ENCODE measurements at places on chromosomes 5 and 9. TPM values are rescaled to one million over a fixed set of nuclear protein-coding genes. Genes with fewer than 3 reads are reported as not detected.

DNA sequence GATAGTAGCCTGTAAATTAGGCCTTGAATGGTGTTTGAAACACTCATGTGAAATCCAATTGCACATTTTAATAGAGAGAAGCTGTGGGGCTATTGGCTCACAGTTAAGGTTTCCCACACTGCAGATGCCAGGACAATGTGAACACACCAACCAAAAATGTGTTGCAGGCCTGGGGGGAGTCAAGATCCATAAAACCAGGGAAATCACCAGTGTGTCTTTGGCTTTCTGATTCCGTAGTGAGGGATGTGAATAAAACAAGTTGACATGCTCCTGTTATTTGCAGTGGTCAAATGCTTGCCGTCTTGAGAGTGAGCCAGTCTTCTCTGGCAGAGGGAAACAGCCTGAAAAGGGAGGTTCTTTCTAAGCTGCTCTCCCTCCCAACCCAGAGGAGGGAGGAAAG lies 79.0 kb downstream of the ZNF462 start:
- DNase-seq: no peak

IFNK gene
- not detected for total RNA-seq

DNA sequence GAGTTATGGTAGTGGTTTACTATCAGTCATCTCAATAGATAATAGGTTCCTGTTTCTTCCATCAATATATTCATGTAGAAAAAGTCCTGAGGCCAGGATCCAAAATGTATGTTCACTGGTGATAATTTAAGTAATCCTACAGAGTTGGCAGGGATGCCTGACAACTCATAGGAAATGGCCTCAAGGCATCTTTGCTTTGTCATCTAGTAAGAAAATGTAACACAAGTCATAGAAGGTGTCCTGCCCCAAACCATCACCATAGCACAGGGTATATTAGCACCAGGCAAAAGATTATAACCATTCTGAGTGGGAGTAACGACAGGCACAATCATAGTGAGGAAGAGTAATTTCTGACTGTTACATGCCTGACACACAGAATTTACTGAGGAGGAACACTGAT lies 257.0 kb downstream of the TMEM167A start:
- DNase-seq: no peak

SNCAIP gene
- not detected for total RNA-seq

SLC45A2 gene
- total RNA-seq: not detected

- no peak for DNase-seq
Observed at GRCh38 chr5:83149671-83150070, 72.3 kb downstream of the XRCC4 start.

- DNase-seq: no peak
Observed at GRCh38 chr5:110377361-110377760, 349.1 kb downstream of the TMEM232 start.

- DNase-seq: no peak
Observed at GRCh38 chr5:109701252-109701651, 11.5 kb downstream of the MAN2A1 start.

DNA sequence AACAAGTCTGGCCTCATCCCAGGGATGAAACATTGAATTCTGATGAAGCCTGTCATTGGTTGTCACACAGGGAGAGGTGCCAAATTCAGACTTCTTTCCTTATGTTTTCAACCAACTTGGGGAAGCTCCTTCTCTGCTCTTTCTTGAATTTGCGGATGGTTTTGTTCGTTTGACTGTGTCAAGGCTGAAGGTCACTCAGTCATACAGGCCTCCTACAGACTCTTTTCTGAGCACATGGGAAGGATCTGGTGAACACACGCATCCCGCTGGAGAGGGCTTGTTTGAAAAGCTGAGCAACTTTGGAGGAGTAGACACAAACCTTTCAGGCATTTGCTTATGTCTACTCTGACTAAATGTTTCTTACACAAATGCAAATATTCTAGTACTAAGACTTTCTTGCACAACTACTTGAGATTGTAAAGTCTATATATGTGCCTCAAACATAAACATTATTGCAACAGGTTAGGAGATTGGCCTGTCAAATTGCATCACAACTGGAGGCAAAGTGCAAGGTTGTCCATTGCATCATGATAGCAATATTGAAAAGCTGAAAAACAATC lies 151.5 kb upstream of the NR3C1 start:
- DNase-seq: no peak

DNA sequence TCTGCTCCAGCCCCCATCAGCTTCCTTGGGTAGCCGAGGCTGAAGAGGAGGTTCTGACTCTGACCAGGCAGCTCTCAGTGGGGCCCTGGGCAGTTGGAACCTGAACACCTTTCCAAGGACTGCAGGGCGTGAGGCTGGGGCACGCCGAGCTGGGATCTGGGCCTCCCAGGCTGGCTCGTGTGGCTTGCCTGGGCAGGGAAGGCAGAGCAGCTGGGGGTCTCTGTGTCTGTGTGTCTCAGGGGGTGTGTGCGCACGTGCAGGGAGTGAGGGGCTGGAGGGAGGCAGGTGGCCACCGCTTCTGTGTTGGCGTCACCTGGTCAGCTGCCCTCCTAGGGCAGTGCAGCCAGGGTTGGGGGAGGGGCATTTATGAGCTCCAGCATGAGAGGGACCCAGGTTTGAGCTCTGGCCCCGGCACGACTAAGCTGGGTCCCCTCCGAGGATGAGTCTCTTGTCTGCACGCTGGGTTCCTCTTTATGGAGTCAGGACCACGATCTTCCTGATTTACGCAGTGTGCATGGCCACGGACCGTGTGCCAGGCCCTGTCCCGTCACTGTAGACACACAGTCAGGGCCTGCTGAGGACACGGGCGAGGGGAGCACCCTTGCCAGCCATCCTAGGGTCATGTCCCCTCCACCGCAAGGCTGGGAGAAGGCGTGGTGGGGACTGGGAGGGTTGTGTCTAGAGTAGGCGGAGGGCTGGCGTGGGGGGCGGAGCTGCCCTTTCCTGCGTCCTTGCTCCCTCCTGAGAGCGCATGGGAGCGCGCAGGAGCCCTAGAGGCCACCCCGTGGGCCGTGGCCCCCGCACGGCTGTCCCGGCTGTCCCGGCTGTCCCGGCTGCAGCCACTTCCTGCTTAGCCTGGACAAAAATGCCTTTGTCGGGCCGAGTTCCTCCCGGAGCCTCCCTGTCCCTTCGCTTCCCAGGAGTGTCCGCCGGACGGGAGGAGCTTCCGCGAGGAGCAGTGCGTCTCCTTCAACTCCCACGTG lies 4.6 kb downstream of the ADAMTSL2 start:
- DNase-seq: no peak

DNA sequence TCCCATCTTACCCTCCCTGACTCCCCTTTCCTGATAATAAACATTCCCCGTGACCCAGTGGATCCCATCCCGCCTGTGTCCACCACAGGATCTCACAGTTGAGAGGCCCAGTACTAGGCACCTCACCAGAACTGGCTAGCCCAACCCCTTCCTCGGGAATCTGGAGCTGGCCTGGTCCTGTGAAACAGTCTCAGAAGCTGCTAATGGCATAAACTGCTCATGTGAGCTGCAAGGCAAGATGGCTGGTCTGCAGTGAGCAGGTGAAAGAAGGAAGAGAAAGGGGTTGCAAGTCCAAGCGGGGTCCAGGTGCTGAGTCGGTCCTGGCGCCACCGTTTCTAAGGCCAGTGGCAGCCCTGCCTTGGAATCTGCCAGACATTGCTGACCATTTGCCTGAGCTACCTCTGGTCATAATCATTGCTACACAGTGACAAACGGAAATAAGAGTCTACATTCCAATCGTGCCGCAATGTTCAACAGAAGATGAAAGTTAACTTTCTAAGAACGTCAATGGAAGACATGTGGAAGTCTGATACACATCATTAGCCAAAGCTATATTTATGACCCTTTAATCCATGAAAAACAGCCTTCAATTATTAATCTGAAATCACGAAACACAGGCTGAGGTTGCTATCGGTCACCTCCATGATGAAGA lies 33.7 kb downstream of the DNAH5 start:
- no peak for DNase-seq

FOXD4L3 gene
- not detected for total RNA-seq

DNA sequence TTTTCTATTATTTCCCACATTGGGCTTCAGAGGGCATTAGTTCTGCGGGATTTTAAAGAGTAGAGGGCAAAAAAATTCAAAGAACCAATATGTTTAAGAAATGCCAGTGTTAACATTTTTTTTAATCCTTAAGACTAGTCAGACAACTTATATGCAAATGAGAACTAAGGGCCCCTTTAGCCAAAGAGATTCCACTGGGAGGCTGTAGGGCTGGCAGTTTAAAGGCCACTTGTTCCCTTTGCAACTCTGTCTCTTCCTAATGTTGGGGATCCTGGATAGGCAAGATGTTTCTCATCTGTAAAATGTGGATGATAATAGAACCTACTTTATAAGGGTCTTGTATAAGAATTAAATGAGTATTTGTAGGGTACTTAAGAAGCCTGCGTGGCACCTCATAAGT lies 1395.9 kb downstream of the PTPRD start:
- DNase-seq: no peak

GRCh38 chr5:132392411-132392810 lies 22.9 kb downstream of the SLC22A5 start:
- DNase-seq: no peak

GPSM1 gene
- total RNA-seq: 11.0 TPM

TSTD2 gene
- 17.4 TPM for total RNA-seq

PSD2 gene
- not detected for total RNA-seq

ELOVL7 gene
- 0.32 TPM for total RNA-seq

GRCh38 chr5:116271446-116272025 lies 186.7 kb downstream of the COMMD10 start:
- DNase-seq: no peak

GRCh38 chr5:43701227-43701626 lies 98.2 kb downstream of the NNT start:
- DNase-seq: no peak

GRCh38 chr5:33641744-33642505 lies 201.2 kb downstream of the TARS1 start:
- no peak for DNase-seq

- no peak for DNase-seq
Observed at GRCh38 chr5:87195616-87196015, 72.1 kb upstream of the RASA1 start.

DNA sequence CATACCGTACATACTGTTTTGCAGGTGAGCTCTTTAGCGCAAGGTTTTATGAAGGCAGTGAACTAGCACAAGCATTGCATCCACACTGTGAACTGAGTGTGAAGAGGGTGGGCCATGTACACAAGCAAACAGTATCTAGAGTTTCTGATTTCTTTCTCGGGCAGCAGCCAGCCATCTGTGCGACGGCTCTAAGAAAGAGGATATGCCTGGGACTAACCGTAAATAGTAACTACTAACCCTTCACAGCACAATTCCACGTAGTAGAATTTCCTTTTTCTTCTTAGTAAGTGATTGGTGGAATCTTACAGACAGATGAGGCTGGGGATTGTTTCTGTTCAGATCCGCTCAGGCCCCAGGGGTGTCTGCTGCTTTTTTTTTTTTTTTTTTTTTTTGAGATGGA lies 89.0 kb downstream of the DRD1 start:
- DNase-seq: no peak

DNA sequence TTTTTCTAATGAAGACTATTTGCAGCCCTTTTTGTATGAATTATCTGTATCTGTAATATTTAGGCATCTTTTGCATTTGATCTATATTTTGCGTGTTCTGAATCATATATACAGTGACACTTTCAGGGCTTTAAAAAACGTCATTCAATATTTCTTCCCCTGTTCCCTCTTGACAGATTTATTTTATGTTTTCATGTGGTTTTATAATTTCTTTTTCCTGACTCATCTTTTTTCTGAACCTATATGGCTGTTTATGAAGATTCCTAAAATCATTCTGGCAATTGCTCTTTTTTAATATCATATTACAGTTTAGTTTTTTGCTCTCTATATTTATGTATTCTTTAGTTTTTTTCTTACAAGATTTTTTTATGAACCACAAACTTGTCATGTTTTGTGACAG lies 67.6 kb downstream of the SMARCA2 start:
- no peak for DNase-seq

GRCh38 chr5:173564106-173564505 lies 52.3 kb downstream of the BOD1 start:
- DNase-seq: no peak

GRCh38 chr5:149409268-149409948 lies 30.3 kb upstream of the IL17B start:
- DNase-seq: no peak

DNA sequence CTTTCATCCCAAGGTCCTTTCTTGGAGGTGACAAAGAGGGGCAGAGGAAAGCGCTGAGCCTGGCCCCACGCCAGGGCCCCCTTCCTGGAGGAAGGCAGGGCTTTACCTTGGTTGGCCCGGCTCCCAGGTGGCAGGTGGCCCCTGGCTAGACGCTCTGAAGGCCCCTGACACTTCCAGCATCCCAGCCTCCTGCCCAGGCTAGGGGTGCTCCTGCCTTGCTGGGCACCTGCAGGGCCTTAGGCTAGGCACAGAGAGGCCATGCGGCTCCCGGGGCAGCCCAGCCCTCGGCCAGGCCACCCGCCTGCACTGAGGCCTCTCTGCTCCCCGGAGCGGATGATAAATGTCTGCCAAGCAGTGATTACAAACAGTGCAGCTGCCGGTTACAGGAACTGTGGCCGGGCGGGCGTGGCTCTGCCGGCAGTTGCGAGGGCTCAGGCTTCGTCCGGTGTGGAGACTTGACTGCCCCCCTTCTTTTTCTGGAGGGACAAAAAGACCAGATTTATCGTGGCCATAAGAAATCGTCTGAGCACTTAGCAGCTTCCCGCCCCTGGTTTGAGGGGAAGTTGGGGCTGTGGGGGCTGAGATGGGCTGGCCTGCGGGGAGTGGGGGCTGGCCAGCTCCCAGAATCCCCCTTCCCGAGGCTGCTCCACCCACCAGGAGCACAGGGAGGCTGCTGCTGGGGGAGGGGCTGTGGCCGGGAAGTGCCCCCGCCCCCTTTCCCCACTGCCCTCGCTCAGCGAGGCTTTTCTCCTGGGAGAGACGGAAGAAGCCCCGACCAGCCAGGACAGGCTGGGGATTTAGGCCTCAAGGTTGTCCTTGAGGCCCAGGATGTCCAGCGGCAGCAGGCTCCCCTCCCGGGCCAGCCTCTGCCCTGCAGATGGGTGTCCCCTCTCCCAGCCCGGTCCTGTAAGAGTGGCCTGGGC lies 31.6 kb upstream of the UBAC1 start:
- DNase-seq: peak; percentile 35

DNA sequence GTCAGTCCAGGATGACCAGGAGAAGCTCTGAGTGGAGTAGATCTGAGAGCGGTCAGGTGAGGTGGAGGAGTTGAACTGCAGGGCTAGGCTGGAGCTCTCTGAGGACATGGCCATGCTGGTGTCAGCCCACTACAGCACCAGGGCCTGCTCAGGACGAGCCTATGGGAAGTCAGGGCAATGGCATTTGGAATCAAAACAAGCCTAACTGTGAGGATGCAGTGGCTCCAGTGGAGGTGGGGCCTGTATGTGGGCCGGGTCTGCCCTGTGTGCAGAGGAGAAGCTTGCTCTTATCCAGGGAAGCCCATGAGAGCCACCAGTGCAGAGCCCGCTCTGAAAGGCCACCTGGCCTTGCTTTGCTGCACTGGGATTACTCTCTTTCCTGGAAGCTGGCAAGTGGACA lies 11.1 kb downstream of the CXCL14 start:
- no peak for DNase-seq

- DNase-seq: no peak
Observed at GRCh38 chr5:65068410-65068809, 299.7 kb downstream of the CWC27 start.

- no peak for DNase-seq
Observed at GRCh38 chr5:6402939-6403338, 24.6 kb upstream of the MED10 start.

FABP6 gene
- total RNA-seq: not detected

All from activated naive CD8-positive, alpha-beta T cell treated with anti-CD3 and anti-CD28 coated beads for 36 hours (primary cell).